ENCODE measurements at places on chromosomes 1 and 21. TPM values are rescaled to one million over a fixed set of nuclear protein-coding genes. Genes with fewer than 3 reads are reported as not detected.

The CYP4Z1 gene
- not detected for total RNA-seq

The WNT9A gene
- 1.1 TPM for total RNA-seq

The CD1E gene
- total RNA-seq = not detected

The F3 gene
- total RNA-seq = 3.3 TPM

The SYPL2 gene
- under 0.01 TPM for total RNA-seq

The SPATA1 gene
- 1.1 TPM for total RNA-seq

The ACADM gene
- total RNA-seq = 55.9 TPM

The MR1 gene
- 4.2 TPM for total RNA-seq

The S100A6 gene
- 593 TPM for total RNA-seq

The UMODL1 gene
- total RNA-seq = not detected

The HPDL gene
- total RNA-seq = 9.7 TPM

The KLHDC7A gene
- not detected for total RNA-seq

The ITLN2 gene
- total RNA-seq = 0.27 TPM

The AVPR1B gene
- total RNA-seq = not detected

The NPL gene
- total RNA-seq = 1.7 TPM

The RNF223 gene
- total RNA-seq = not detected

The PRELP gene
- 0.07 TPM for total RNA-seq

All from thoracic aorta endothelial cell (primary cell).